ENCODE measurements at places on chromosomes 6 and 20. TPM values are rescaled to one million over a fixed set of nuclear protein-coding genes. Genes with fewer than 3 reads are reported as not detected.

The VGLL2 gene
- polyA plus RNA-seq = not detected

The NOTCH4 gene
- polyA plus RNA-seq = 136 TPM

The GHRH gene
- polyA plus RNA-seq = 26.1 TPM

The DEFB132 gene
- polyA plus RNA-seq = not detected

The FAM83C gene
- 0.03 TPM for polyA plus RNA-seq
